ENCODE measurements at places on chromosomes 2 and 18.

- no peak for DNase-seq
These were observed 78.6 kb downstream of the PTPRM start for GRCh38 chr18:7645756-7646155.

DNA sequence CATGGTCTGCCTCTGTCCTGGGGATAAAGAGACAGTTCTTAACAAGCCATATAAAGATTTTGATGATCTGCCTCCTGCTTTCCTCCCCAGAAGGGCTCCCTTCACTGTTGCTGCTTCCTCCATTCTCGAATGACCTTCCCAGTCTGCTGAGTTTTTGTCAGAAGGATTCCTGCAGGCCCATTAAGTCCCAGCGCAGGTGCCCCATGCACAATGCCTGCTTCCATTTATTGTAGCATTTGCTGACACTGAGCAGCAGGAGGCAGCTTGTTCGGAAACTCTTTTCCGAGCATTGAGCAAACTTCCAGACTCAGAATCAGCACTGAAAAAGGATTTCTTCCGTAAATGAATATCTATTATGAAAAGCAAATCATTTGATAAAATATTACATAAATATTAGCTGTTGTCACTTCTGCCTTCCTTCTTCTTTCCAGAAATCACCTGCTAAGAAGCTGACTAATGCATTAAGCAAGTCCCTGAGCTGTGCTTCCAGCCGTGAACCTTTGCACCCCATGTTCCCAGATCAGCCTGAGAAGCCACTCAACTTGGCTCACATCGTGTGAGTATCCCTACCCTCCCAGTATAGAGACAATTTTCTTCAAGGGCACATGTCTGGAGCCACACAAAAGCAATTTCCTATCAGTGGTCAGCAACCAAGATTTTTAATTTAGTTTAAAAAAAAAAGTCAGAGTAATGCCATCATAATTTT lies 110.4 kb downstream of the DTNA start:
- no peak for DNase-seq

DNA sequence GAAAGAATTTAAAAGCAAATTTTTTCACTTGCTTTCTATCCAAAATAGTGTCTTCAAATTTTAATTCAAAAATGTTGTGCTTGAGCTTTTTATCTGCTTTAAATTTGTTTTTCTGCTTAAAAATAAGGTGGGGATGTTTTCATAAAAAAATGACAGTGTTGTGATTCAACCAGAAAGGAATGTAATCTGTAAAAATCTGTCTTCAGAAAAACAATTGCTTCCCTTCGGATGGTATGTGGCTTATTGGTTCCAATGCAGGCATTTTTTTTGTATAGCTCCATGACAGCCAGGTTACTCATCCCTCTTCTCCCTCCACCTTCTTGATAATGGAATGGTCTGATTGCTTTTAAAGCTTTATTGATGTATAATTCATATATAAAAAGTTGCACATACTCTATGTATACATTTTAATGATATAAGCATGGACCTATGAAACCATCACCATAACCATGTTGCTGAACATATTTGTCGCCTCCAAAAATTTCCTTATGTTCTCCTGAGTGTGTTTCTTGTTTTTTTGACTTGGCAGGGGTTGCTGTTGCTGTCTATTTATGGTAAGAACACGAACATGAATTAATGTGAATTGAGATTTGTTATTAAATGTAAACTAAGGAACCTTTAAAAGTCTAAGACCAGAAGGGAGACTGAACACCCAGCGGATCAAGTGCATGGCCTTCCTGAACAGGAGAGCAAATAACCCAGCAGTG lies 363.7 kb upstream of the SPHKAP start:
- no peak for DNase-seq

DNA sequence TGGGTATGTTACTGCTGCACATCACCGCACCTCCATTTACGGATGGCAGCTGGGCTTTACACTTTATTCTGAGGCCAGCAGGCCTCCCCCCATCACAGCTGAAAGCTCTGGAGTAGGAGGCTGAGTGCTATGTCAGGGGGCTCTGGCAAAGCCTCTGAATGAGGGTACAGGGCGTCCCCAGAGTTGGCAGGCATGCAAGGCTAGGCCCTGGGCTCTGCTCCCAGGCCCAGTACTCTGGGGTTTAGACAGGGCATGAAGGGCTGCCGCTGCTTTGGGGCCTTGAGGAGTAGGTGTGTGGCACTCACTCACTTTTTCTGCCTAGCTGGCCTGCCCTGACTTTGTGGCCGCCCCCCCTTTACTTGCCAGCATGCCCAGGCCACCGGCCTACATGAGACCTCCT lies 90.8 kb downstream of the WDSUB1 start:
- DNase-seq: no peak

DNA sequence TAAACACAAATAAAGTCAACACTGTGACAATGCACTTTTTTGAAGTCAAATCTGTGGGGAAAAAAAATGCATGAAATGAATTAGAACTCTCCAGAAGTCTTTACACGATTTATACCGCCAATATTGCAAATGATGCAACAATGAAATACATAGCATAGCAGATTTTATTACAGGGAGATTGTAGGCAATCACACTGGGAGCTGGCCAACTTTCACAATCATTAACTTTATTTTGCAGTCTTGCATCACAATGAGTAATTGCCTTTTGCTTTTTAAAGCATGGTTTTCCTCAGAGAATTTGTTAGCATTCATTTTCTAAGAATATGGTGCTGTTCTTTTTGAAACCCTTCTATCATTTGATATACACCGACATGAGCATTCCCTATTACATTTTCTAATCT lies 366.4 kb upstream of the FSIP2 start:
- DNase-seq: no peak
